ENCODE measurements at places on chromosomes 5 and 9.

- no peak for DNase-seq
- no peak overlapping the region for H3K27ac ChIP-seq
- H3K4me1 ChIP-seq, result no peaks in the 10 kb centered on the region
- H3K27me3 ChIP-seq, result peaks cover 25% of the 10 kb centered on the region
- H3K4me3 ChIP-seq, result no peak overlapping the region
- H3K36me3 ChIP-seq, result no peaks in the 10 kb centered on the region
Observed at GRCh38 chr9:134642385-134643181, 980 bp downstream of the COL5A1 start.

GRCh38 chr5:172038167-172038566, 31.7 kb upstream of the FBXW11 start:
- no peak for DNase-seq
- H3K4me3 ChIP-seq, result no peak overlapping the region
- peaks cover 13% of the 10 kb centered on the region for H3K4me1 ChIP-seq
- no peaks in the 10 kb centered on the region for H3K27me3 ChIP-seq
- no peak overlapping the region for H3K27ac ChIP-seq

GRCh38 chr5:134651531-134651930, 2.9 kb downstream of the SEC24A start:
- no peaks in the 10 kb centered on the region for H3K27me3 ChIP-seq
- peaks cover 18% of the 10 kb centered on the region for H3K36me3 ChIP-seq
- no peak overlapping the region for H3K4me3 ChIP-seq
- H3K27ac ChIP-seq, result no peak overlapping the region
- H3K4me1 ChIP-seq, result peaks cover 27% of the 10 kb centered on the region
- DNase-seq, result no peak

- H3K36me3 ChIP-seq, result no peaks in the 10 kb centered on the region
- H3K27ac ChIP-seq, result no peak overlapping the region
- no peaks in the 10 kb centered on the region for H3K27me3 ChIP-seq
- H3K4me3 ChIP-seq, result no peak overlapping the region
Observed at GRCh38 chr5:121873409-121873808, 21.7 kb downstream of the FTMT start.

DNA sequence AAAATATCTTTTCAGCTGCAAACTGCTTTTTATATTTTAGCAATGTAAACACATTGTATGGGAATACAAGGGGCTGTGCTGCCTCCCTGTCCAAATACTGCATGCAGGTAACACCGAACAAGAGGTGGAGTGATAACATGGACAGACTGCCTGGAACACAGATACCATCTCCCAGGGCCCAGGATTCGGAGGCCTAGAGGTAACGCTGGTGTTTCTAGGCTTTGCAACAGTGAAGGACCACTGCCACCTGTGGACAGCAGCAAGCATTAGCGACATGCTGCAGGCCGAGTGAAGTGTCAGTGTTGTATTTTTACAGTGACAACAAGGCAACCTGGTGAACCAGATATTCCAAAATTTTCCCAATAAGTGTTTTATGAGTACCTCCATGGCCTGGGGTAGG, 379.1 kb downstream of the DMRT2 start:
- no peak overlapping the region for H3K4me3 ChIP-seq
- DNase-seq, result no peak
- H3K4me1 ChIP-seq, result no peaks in the 10 kb centered on the region
- no peak overlapping the region for H3K27ac ChIP-seq

DNA sequence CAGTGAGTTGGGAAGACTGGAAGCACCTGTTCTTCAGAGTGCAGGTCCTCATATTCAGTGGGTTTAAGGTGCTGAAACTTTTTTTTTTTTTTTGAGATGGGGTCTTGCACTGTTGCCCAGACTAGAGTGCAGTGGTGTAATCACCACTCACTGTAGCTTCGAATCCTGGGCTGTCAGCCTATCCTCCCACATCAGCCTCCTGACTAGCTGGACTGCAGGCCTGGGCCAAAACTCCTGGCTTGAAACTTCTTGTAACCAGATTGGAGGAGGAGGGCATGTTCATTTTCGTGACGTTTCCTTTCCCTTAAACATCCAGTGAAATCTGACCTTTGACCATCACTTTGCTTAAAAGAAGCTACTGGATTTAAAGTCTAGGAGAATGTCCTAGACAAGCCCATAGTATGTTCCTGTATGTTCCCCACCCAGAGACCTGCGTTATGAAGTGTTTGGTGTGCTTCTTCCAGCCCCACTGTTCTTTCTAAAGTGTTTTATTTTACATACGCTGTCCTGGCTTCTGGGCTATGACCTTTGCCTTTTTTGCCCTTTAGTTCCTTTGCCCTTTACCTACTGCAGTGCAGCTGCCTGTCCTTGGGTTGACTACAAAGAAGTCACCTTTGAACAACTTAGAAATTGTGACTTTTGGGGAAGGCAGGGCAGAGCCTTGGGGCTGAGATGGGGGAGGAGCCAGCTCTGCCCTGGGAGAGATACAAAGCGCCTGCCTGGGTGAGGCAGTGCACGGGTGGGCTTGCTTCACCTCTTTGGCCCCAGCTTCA, 18.4 kb downstream of the TENT4A start:
- no peak overlapping the region for H3K27ac ChIP-seq
- H3K4me3 ChIP-seq, result no peak overlapping the region
- no peak for DNase-seq
- peaks cover 17% of the 10 kb centered on the region for H3K36me3 ChIP-seq
- peaks cover 84% of the 10 kb centered on the region for H3K4me1 ChIP-seq

DNA sequence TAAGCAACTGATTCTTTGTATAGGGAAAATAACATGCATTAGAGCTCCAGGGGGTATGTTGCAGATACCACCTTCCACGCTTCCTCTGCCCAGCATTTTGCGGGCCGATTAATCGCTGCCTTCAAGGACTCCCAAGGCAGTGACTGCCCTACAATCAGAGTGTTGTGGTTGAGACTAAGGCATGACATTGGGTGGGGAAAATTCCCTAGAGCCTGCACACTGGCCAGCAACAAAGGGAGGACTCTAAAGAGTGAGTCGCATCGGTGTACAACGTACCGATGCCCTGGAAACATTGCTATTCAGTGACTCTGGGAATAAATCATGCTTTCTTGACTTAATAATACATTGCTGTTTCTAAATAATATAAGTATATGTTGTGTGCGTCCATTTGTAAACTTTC, 119.7 kb downstream of the ZNF462 start:
- H3K27ac ChIP-seq, result no peak overlapping the region
- H3K36me3 ChIP-seq, result no peaks in the 10 kb centered on the region
- no peak for DNase-seq
- no peak overlapping the region for H3K4me3 ChIP-seq
- H3K27me3 ChIP-seq, result no peaks in the 10 kb centered on the region

DNA sequence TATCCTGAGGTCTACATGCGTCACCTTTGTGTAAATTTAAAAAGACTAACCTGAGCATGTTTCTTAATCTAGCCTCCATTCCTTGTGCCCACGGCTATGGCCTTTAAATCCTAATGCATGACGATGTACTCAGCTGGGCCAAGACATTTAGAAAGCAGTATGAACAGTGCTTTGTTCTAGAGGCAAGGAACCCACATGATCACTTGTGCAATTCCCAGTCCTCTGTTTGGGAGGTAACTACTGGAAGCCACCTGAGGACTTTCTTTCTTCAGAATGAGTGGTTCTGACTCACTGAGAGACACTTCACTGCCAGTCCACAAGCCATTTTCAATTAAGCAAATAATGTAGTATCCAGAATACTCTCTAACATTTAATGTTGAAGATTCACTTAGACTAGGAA, 181.3 kb downstream of the RAB3C start:
- peaks cover 16% of the 10 kb centered on the region for H3K4me1 ChIP-seq
- H3K4me3 ChIP-seq, result no peak overlapping the region
- no peaks in the 10 kb centered on the region for H3K27me3 ChIP-seq
- no peak for DNase-seq

DNA sequence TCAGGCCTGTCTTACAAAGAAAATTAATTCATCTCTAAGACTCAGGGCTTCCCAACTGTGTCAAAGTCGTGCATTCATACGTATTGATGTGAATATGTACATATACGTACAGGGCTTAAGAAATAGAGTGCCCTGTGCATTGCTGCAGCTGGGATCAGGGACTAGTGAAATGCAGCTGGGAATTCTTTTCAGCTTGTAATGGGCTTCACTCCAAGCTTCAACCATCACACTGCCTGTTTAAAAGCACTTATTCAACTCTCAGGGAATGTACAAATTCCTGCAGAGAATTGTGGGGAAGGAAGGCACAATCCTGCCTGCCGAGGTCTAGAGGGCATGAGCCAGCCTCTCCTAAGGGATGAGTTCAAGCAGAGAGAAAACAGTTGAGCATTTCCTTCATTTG, 59.6 kb upstream of the MAN2A1 start:
- H3K4me3 ChIP-seq, result no peak overlapping the region
- H3K36me3 ChIP-seq, result no peaks in the 10 kb centered on the region
- no peaks in the 10 kb centered on the region for H3K4me1 ChIP-seq
- no peak overlapping the region for H3K27ac ChIP-seq
- DNase-seq, result no peak
- H3K27me3 ChIP-seq, result peaks cover 7% of the 10 kb centered on the region

All from activated CD8-positive, alpha-beta memory T cell treated with anti-CD3 and anti-CD28 coated beads, Interleukin-2, amount 10 ng/mL, durations not matched to agents 7 days and 5 days (primary cell).